ENCODE measurements at places on chromosomes 12 and 14.
A peak's percentile ranks its signal among the peaks of the same experiment; 100 is the strongest.

GRCh38 chr12:99985129-99985570 is 414 bp upstream of the ANKS1B start:
- no peaks in the 10 kb centered on the region for H3K36me3 ChIP-seq
- H3K4me3 ChIP-seq, result peak overlapping the region; percentile 47
- H3K27ac ChIP-seq, result no peak overlapping the region
- DNase-seq, result no peak
- peaks cover 6% of the 10 kb centered on the region for H3K4me1 ChIP-seq

GRCh38 chr14:68335312-68335711 is 457.6 kb downstream of the ZFP36L1 start:
- DNase-seq, result no peak
- no peaks in the 10 kb centered on the region for H3K27me3 ChIP-seq
- H3K4me3 ChIP-seq, result no peak overlapping the region

DNA sequence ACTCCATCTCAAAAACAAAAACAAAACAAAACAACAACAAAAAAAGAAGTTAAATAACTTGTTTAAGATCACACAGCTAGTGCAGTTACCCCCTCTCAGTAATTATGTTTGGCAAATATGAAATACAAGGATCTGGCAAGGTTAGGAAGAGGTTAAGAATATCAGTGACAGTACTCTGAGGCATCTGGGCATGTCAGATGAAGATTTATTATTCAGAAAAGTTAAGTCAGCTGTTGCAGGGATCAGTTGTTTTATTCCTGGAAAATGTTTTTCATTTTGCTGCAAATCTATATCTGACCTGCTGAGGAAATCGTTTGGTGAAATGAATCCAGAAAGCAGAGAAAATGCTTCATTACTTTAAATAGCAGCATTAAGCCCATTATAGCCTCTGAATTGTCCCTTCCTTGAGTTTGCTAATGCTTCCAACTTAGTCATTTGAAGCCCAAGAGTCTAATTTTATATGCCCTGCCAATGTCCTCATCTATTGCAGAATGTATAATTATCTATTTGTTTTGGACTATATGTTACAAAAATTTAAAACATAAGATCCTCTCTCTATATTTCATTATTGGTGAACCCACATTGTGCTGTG is 8.1 kb downstream of the GPX2 start:
- no peak overlapping the region for H3K27ac ChIP-seq
- H3K36me3 ChIP-seq, result peaks cover 43% of the 10 kb centered on the region
- H3K27me3 ChIP-seq, result no peaks in the 10 kb centered on the region
- H3K4me1 ChIP-seq, result peaks cover 46% of the 10 kb centered on the region
- DNase-seq, result no peak

DNA sequence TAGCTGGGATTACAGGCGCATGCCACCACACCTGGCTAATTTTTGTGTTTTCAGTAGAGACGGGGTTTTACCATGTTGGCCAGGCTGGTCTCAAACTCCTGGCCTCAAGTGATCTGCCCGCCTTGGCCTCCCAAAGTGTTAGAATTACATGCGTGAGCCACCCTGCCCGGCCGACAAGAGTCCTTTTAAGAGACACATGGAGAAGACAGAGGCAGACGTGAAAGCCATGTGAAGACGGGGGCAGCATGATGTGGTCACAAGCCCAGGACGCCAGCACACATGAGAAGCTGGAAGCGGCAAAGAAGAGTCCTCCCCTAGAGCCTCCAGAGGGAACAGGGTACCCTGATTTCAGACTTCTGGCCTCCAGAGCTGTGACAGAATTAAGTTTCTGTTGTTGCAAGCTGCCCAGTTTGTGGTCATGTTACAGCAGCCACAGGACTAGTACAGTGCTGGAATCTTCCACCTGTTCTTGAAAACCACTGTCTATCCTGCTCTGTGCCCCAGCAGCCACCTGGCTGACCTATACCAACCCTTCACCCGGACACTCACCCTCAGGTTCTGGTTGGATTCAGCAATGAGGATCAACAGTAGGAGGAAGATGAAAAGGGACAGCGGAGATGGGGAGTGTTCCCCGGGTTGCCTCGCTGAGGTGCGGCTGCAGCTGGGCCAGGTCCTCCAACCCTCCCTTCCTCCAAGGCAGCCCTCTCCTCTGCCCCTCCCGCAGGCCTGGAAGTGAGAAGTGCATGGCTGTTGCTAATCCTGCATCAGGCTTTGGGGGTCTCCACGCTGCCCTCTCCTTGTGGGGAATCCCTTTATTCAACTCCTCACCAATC is 16.9 kb downstream of the VPS37B start:
- DNase-seq, result no peak
- peaks cover 16% of the 10 kb centered on the region for H3K36me3 ChIP-seq
- H3K4me1 ChIP-seq, result peaks cover 77% of the 10 kb centered on the region
- H3K4me3 ChIP-seq, result no peak overlapping the region
- H3K27ac ChIP-seq, result no peak overlapping the region
- peaks cover 27% of the 10 kb centered on the region for H3K27me3 ChIP-seq

DNA sequence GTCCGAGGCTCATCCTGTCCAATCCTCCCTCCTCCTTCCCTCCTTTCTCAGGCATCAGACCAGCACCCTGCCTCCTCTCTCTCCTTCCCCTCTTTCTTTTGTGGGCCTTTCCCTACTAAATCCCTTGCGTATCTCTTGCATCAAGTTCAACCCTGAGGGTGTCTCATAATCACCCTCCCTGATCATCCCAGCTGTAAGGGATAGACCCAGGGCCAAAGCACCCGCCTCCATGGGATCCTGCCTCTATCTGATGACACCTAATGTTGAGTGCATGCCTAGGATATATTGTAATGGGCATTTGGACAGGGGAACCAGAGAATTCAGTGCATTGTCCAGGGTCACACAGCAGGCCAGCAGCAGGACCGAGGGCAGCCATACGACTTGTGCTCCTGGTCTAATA is 84.9 kb downstream of the PHETA1 start:
- peaks cover 12% of the 10 kb centered on the region for H3K27me3 ChIP-seq
- no peaks in the 10 kb centered on the region for H3K36me3 ChIP-seq
- no peak for DNase-seq
- H3K27ac ChIP-seq, result no peak overlapping the region
- no peak overlapping the region for H3K4me3 ChIP-seq

DNA sequence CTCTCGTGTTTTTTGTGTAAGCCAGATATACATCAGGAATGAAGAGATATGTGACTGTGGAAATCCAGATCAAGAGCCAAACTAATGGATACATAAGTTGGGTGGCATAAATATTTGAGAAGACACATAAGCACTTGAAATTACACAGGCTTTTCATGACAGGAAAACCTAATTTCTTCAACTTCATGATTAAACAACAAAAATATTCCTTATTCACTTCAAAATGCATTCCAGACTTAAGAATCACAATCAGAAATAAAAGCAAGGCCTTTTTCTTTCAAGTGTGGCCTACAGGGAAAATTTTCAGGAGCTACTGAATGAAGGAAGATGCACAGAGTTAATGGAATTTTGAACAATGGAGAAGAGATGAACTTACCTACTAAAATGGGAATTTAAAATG is 515.6 kb downstream of the FOXG1 start:
- no peak overlapping the region for H3K27ac ChIP-seq
- H3K27me3 ChIP-seq, result no peaks in the 10 kb centered on the region

DNA sequence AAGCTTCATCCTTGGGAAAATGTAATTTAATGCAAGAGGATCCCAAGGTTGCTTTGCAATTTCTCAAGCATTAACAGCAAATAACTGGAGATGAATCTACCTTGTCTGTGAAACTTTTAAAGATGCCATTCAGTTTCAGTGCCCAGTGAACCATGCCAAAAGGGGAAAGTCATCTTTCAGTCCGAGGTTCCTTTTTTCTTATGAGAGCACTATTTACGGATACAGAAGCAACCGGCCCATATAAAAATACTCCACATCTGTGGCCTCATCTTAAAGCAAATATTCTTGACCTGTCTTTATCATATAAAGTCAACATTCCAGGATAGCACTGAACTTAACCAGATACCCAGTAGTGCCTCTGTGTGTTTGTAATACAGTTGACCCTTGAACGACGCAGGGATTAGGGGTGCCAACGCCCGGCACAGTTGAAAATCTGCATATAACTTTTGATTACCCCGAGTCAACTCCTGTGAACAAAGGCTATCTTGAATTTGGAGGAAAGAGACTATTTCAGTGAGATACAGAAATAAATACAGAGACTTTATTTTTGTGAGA is 209.4 kb downstream of the PCNX1 start:
- H3K27ac ChIP-seq, result no peak overlapping the region
- no peak overlapping the region for H3K4me3 ChIP-seq
- peaks cover 21% of the 10 kb centered on the region for H3K4me1 ChIP-seq
- no peak for DNase-seq
- no peaks in the 10 kb centered on the region for H3K27me3 ChIP-seq

DNA sequence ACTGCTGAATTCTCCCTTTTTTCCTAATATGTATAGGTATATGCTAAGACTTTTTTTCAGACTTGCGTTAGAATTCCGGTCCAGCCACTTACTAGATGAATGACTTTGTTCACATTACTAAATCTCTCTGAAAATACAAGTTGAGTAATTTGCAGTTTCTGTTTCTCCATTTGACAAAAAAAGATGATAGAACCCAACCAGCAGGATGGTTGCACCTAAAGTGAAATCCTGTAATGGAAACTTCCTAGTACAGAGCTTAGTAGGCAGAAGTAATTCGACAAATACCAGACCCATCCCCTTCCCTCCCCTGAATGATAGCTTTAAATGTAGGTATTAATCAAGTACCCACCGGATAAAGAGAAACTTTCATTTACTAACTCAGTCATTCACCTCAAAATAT is 113.6 kb upstream of the RAP1B start:
- H3K27ac ChIP-seq, result peak overlapping the region; percentile 86
- H3K27me3 ChIP-seq, result peaks cover 2% of the 10 kb centered on the region
- peaks cover 37% of the 10 kb centered on the region for H3K4me1 ChIP-seq
- no peaks in the 10 kb centered on the region for H3K36me3 ChIP-seq
- DNase-seq, result peak; percentile 15
- H3K4me3 ChIP-seq, result peak overlapping the region; percentile 53

- no peak for DNase-seq
- no peak overlapping the region for H3K4me3 ChIP-seq
- peaks cover 5% of the 10 kb centered on the region for H3K27me3 ChIP-seq
- no peaks in the 10 kb centered on the region for H3K4me1 ChIP-seq
- H3K27ac ChIP-seq, result no peak overlapping the region
These were observed 128.7 kb upstream of the BMP4 start for GRCh38 chr14:54085232-54085761.

- DNase-seq, result no peak
- H3K36me3 ChIP-seq, result no peaks in the 10 kb centered on the region
- H3K27me3 ChIP-seq, result peaks cover 2% of the 10 kb centered on the region
- H3K4me3 ChIP-seq, result no peak overlapping the region
- H3K4me1 ChIP-seq, result peaks cover 9% of the 10 kb centered on the region
These were observed 6.1 kb downstream of the CARMIL3 start for GRCh38 chr14:24057867-24058259.

DNA sequence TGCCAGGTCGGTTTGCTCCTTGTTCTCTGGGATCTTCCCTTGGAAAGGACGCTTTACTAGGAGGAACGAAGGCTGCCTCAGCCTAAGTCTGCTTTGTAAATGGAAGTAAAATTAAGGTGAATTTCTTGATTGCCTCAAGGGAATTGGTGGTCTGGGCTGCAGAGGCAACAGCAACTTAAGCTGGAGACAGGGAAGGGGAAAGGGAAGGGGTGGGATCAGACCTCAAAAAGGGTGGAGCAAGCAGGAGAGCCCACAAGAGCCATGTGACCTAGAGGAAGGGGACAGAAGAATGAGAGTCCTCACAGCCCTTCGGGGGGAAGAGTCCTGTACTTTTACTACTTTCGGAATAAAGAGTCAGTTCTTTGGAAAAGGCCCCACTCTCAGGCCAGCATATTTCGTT is 147.9 kb downstream of the PPM1H start:
- peaks cover 16% of the 10 kb centered on the region for H3K4me1 ChIP-seq
- DNase-seq, result no peak
- no peaks in the 10 kb centered on the region for H3K36me3 ChIP-seq
- H3K4me3 ChIP-seq, result no peak overlapping the region
- no peak overlapping the region for H3K27ac ChIP-seq
- H3K27me3 ChIP-seq, result peaks cover 2% of the 10 kb centered on the region

DNA sequence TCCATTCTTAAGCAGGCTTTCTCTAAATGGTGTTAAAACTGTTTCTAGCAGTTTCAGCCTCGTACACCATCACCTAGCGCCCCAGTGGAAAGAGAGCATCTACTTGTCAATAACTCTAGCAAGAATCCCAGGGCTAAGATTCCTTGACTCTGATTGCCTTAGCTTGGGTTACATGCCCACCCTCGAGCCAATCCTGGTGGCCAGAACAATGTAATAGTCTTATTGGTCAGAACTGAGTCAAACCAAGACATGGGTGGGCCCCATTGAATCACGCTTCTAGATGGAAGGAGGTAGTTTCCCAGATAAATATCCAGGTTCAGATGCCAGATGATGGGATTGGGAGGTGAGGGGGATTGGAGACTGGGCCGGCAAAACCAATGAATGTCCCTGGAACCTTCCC is 55.9 kb upstream of the MED13L start:
- peaks cover 4% of the 10 kb centered on the region for H3K4me1 ChIP-seq
- no peak for DNase-seq

DNA sequence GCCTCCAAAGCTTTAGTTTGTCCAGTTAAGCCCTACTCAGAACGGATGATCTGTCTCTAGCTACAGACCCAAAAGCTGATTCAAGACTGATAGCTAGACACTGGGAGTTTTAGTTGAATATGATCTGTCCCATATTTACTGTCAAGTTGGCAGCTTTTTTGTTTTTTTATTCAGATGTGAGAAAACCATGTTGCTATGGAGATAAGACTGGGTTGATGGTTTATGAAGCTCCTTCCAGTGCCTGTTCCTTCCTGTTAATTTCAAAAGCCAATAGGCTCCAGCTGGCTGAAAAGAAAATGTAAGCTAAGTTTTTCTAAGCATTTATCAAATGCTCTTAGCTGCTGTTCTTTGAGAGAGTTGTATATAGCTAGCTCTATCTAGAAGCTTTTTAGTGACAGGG is 4.7 kb downstream of the DYNLL1 start:
- H3K27me3 ChIP-seq, result no peaks in the 10 kb centered on the region
- peaks cover 23% of the 10 kb centered on the region for H3K4me1 ChIP-seq
- H3K4me3 ChIP-seq, result no peak overlapping the region
- H3K27ac ChIP-seq, result no peak overlapping the region
- DNase-seq, result no peak
